Osteocyte (in vitro differentiated cells): ENCODE measurements at places on chromosomes 16 and 17.

GRCh38 chr17:70882504-70882903 lies 713.2 kb downstream of the KCNJ2 start:
- DNase-seq: no peak

DNA sequence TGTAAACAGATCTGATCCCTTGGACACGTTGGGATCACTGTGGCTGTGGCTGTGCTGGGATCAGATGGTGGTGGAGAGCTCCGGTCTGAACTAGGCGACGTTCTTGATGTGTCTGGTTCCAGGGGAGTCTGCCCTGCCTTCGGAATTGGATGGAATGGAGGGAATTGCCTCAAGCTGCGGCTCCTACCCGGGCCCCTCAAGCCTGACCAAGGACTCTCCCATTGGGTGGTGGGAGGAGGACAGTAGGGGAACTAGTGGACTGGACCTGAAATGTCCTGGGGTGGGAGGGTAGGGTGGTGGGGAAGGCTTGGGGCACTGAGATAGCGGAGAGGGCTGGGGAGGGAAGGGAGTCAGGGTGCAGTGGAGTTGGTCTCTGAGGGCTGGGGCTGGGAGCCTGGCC lies 3.2 kb upstream of the UBALD1 start:
- no peak for DNase-seq

GRCh38 chr16:24668481-24669061 lies 60.9 kb upstream of the TNRC6A start:
- DNase-seq: no peak

DNA sequence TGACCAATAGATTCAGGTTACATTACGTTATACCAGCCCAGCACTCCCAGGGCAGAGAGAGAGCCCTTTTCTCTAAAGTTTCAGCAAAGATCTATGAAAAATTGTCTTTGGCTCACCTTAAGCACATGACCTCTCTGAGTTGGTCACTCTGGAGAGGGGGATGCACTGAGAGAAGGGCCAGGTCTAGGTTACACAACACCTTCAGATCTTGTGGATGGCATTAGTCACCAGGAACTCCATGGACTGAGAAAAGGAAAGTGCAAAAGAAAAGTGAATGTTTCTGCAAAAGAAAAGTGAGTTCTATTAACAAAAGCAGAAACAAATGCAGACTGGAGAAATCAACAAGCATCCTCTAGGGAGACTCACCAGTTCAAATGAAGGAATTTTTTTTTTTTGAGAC lies 253.3 kb upstream of the SALL1 start:
- DNase-seq: no peak

- DNase-seq: no peak
These were observed 19.5 kb downstream of the LRRC75A start for GRCh38 chr17:16472539-16472938.

GRCh38 chr16:2190659-2191445 lies 5.6 kb downstream of the CASKIN1 start:
- DNase-seq: no peak

GRCh38 chr16:24045641-24046040 lies 209.9 kb downstream of the PRKCB start:
- DNase-seq: no peak

DNA sequence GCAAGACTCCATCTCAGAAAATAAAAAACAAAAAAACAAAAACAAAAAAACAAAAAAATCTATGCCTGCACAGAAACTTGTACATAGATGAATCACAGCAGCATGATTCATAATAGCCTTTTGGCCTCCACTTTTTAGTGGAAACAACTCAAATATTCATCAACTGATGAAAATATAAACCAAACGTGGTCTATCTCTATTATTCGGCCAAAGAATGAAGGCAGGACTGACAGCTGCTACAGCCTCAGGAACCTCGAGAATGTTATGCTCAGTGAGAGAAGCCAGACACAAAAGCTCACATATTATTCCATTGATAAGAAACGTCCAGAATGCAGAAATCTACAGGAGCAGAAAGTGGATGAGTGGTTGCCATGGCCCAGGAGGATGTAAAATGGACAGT lies 19.8 kb downstream of the PPL start:
- DNase-seq: no peak

- DNase-seq: no peak
These were observed 188.9 kb upstream of the KIF2B start for GRCh38 chr17:53633856-53634255.

DNA sequence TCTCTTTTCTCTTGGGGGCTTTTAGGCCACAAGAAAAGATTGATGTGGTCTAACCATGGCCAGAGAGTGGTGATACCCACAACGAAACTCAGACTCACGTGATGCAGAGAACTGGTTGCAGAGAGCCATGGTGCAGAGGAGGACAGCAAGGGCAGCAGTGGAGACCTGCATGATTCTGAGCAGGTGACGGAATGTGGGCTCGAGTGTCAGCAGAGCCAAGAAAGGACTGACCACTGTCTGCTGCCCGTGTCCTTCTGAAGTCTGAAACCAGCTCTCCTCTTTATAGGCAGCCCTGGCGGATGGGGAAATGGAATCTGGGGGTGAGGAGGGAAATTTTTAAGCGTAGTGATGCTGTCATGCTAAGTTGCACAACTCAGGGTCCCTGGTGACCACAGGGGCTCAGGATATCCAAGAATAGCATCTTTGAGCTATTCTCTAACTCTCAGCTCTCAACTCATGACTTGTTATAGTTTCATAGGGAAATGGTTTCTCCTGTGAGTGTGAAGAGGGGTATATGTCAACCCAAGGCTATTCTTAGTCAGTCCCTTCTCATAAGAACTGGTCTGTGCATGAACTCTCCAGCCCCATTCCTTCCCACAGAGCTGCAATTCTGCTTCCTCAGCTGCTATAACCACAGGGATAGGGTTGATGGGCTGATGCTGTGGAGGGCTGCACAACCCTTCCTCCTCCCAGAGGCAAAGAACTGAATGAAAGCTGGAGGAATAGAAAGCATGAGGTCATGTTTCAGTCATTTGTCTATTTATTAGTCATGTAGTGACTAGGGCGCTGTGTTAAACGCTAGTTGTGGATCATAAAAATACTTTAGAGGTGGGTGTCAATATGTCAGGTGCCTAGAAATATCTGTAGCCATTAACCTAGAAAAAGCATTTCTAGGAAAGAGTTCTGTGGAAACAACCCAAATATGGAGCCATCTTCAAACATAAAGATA lies at the start of gene CCL3:
Gene CCL3, minus strand, starts transcription at position 256 of the 949 bp plus-strand sequence. Its CDS starts 85 bp downstream, at position 171.
- DNase-seq: no peak

DNA sequence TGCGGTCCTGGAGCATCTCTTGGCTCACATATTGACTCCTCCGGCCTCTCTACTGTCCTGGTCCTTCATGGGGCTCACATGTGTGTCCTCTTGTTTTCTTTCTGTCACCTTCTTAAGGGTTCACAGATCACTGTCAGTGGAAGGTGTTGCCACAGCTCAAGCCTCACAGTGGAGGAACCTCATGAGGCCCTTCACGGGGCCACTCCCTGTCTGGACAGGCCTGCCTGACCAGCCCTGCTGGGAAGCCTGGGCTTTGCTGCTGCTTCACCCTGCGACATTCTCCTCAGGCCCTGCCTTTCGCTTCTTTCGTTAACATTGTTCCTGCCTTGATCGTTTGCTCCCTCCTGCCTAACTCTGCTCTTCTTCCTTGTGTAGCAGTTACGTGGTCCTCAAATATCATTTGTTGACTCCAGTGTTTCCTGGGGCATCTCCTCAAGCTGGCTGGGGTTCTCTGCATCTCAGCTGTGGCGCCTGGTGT lies 55.9 kb downstream of the WDR45B start:
- DNase-seq: no peak

GRCh38 chr16:4958510-4959438 lies 644 bp downstream of the SEC14L5 start:
- no peak for DNase-seq

- no peak for DNase-seq
These were observed 51.9 kb downstream of the PLCG2 start for GRCh38 chr16:81830845-81831540.

- no peak for DNase-seq
These were observed 1504.5 kb downstream of the CDH11 start for GRCh38 chr16:63617047-63617989.

- DNase-seq: no peak
These were observed 23.8 kb downstream of the AKAP1 start for GRCh38 chr17:57108671-57109392.

- no peak for DNase-seq
These were observed 11.7 kb upstream of the ATP2C2 start for GRCh38 chr16:84356591-84357116.

- DNase-seq: no peak
These were observed 42.7 kb downstream of the ATF7IP2 start for GRCh38 chr16:10428433-10429168.

GRCh38 chr16:48052731-48053417 lies 102.9 kb downstream of the ABCC12 start:
- DNase-seq: no peak

- peak; percentile 76 for DNase-seq
These were observed 86.5 kb downstream of the C16orf78 start for GRCh38 chr16:49459953-49460735.

- DNase-seq: no peak
These were observed 241.8 kb downstream of the C16orf95 start for GRCh38 chr16:87075319-87075860.

DNA sequence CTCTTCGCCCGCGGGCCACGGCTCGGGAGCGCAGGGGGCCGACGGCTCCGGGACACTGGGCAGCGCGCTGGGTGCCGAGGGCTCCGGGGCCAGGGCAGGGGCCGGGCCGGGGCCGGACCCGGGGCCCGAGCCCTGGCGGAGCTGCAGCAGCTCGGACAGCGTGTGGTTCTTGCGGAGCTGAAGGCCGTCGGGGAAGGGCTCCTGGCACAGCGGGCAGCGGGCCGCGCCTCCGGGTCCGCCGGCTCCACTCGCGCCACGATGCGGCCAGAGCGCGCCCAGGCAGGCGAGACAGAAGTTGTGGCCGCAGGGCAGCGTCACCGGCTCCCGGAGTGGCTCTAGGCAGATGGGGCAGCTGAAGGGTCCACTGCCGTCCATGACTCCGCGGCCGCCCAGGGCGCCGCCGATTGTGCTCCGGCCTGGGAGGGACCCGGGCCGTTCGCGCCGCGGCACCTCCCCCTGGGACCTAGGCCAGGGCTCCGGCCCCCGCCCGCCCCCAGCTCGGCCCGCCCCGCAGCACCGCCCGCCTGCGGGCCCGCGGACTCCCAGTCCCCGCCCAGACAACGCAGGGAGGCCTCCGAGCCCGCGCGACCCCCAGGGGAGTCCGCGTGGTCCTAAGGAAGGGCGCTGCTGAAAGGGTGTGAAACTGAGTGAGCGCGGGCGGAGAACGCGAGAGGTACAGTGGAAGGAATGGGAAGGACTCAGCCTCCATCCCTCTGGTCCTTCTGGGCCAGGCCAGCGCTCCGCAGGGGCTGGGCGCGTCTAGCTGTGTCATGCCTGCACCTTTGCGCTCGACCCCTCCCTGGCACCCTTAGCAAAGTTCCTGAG lies at the start of gene TRIM47:
Gene TRIM47, minus strand, starts transcription at position 408 of the 825 bp plus-strand sequence. Its CDS starts 33 bp downstream, at position 375.
- DNase-seq: no peak

DNA sequence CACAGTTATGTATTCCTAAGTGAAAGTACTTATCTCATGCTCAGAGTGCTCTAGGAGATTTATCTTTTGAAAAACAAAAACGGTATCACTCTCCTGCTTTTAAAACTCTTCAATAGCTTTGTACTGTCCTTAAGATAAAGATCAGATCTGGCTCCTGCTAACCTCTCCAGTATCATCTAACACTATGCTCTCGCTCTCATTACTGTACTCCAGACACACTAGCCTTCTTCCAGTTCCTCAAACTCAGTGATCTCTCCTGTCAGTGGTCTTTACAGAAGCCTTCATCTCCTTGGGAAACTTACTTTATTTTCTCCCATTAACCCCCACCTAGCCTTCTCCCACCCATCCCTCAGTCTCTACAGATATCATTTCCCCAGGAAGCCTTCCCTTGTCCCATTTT lies 10.1 kb downstream of the ULK2 start:
- no peak for DNase-seq

DNA sequence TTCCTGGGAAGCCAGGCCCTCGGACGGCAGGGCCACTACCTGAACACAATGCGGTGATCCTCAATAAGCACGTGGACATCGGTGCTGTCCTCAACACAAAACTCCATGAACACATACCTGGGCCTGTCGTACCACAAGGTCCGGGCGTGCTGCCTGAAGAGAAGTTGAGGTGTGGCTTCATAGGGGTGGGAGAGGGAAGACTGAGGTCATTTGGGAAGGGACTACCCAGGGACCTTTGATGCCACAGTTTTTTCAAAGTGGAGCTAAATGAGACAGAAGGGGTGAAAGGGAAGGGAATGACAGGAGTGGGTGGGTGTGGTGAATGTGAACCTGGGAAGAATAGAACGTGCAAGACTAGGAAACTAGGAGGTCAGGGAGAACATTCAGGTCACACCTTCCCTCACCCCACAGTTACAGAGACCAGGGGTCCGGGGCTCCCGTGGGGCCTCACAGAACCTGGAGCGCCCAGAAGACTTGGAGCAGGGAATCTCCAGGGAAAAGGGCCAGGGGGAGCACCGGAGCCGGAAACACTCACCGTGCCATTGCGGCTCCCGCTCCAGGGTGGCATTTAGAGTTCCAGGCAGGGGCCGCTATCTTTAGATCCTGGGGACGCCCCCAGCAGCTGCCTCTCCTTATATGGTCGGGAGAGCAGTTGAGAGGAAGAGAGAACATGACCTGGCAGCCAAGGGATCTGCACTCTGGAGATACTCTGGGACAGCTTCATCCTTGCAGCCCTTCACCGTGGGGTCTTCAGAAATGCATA lies at the start of gene PTGES3L:
Gene PTGES3L, minus strand, starts transcription at position 570 of the 763 bp plus-strand sequence. Its CDS starts 27 bp downstream, at position 543.
- no peak for DNase-seq

GRCh38 chr17:80618304-80618703 lies 73.7 kb downstream of the RPTOR start:
- no peak for DNase-seq

DNA sequence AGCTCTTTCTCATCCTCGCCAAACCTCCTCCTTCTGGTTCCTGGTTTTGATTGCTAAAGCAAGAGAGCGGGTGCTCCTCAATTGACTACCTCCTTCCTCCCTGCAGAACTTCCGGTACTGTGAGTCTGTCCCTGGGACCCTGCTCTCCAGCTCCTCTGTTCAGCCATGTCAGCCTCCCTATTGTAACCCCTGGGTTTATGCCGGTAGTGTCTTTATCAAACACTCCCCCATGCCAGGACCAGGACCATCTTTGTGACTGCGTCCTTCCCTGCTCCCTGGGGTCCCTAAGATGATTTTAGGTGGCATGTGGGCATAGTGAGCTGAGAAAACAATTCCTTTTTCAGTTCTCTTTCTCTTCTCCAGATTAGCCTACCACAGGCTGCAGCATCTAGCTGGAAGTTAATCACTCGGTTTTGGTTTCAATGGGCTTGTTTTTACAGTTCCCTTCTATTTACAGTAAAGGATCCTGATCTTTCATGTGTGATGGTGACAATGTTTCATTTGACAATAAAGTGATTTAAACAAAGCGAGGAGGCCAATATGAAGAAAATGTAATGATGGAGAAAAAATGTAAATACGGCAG lies 27.7 kb upstream of the IL21R start:
- DNase-seq: no peak

- DNase-seq: no peak
These were observed 5.5 kb downstream of the PCGF2 start for GRCh38 chr17:38742411-38743308.
